ENCODE measurements at places on chromosomes 3 and 15.
A peak's percentile ranks its signal among the peaks of the same experiment; 100 is the strongest.

DNA sequence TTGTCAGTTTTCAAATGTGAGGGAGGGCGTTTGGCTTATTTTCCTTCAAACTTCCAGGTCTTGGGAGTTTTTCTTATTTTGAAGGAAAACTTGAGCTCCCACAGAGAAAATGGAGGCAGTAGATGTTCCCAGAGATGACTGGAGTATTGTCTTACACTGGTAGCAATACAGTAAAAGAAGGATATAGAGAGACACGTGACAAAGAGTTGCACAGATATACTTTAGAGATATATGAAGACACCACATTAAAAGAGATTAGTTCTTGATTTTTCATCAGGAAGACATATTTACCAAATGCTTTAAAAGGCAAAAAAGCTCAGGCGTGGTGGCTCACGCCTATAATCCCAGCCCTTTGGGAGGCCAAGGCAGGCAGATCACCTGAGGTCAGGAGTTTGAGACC is 490.9 kb downstream of the FOXP1 start:
- DNase-seq: no peak

GRCh38 chr3:71064956-71065763 is 518.4 kb downstream of the FOXP1 start:
- DNase-seq: peak; percentile 38

DNA sequence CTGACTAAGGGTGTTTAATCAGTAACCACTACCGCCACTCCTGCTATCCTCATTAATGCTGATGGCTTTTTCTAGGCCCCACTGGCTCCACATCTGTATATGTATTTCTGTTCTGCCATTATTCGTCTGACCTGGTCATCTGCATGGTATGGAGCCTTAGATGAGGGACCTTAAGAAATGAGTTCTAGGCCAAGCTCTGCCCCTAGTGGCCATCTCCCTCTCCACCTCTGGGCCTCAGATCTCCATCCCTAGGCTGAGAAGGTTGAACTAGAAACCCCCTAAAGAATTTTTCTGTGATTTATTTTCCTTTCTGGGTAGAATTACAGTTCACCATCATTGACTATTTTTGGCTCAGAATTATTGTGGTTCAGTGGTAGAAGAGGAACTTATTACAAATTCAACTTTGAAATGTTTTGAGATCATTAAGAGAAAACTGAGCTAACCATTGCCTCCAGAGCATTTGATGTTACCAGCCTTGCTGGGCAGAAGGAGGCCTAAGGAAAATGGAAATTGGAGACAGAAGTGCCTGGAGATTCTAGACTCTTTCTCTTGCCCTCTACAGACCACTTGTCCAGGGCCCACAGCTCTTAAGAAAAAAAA is 325.2 kb upstream of the NR2E3 start:
- DNase-seq: no peak

GRCh38 chr3:10666621-10667020 is 149.4 kb upstream of the SLC6A11 start:
- no peak for DNase-seq

DNA sequence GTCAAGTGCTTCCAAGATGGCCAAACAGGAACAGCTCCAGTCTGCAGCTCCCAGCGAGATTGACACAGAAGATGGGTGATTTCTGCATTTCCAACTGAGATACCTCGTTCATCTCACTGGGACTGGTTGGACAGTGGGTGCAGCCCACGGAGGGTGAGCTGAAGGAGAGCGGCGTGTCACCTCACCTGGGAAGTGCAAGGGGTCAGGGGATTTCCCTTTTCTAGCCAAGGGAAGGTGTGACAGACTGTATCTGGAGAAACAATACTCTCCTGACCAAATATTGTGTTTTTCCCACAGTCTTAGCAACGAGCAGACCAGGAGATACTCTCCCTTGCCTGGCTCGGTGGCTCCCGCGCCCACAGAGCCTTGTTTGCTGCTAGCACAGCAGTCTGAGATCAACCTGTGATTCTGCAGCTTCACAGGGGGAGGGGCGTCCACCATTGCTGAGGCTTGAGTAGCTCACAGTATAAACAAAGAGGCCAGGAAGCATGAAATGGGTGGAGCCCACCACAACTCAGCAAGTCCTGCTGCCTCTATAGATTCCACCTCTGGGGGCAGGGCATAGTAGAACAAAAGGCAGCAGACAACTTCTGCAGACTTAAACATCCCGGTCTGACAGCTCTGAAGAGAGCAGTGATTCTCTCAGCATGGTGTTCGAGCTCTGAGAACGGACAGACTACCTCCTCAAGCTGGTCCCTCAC is 293.5 kb upstream of the SUCLG2 start:
- DNase-seq: peak; percentile 11

DNA sequence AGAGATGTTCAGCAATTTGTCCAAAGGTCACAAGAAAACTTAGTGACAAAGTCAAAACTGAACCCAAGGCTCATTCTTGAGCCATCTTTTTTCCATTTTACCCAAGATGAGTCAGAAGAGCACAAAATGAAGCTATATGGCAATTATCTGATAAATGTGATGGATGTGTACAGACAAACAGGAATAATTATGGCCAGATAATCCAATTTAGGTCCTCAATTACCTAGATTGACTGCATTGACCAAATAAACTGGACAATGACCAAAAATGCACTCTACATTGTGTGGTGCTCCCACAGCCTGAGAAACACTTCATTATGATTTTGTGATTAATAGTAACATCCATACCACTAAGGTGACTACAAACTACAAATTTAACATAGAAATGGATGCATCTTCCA is 1105.8 kb downstream of the IGSF11 start:
- no peak for DNase-seq

- DNase-seq: no peak
Observed at GRCh38 chr15:89167267-89168176, 53.9 kb downstream of the RLBP1 start.

DNA sequence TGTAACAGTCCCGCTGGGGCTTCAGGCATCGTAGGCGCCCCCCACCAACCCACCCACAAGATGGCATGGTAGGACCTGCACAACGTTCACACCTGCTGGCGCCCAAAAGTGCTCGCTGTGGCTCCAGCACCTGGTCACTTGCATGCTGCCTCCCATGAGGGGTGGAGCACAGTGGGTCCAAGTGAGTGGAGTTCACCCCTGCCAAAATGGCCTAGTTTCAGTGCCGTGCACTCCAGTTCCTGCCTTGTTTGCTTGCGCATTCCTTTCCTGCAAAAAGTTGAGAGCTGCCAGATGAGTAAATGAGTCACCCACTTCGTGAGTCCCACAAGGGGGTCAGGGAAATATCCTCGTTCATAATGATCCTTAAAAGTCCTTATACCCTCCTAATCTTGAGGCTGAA is 788.7 kb upstream of the DPPA4 start:
- DNase-seq: no peak
